ENCODE measurements at places on chromosomes 6 and 20.

DNA sequence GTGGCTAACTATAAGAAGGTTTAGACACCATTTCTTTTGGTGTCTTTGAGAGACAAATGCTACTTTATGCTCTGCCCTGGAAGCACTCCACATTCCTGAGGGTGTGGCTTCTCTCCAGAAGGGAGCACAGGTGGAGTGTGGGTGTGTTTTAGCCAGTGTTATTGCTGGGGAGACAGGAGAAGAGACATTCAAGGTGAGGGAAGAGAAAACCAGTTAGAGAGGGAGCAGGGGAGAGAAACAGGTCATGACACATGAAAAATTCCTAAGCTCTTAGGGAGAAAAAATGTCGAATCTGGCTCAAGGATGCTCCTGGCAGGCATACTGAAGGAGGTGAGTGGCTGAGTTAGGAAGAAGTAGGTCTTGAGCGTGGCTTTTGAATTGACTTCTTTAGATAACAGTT is 292.8 kb downstream of the CLIC5 start:
- DNase-seq = no peak

- DNase-seq = no peak
Measured at GRCh38 chr6:102732898-102733297, 1339.4 kb downstream of the GRIK2 start.

GRCh38 chr6:84774157-84774984 is 10.0 kb upstream of the TBX18 start:
- no peak for DNase-seq

DNA sequence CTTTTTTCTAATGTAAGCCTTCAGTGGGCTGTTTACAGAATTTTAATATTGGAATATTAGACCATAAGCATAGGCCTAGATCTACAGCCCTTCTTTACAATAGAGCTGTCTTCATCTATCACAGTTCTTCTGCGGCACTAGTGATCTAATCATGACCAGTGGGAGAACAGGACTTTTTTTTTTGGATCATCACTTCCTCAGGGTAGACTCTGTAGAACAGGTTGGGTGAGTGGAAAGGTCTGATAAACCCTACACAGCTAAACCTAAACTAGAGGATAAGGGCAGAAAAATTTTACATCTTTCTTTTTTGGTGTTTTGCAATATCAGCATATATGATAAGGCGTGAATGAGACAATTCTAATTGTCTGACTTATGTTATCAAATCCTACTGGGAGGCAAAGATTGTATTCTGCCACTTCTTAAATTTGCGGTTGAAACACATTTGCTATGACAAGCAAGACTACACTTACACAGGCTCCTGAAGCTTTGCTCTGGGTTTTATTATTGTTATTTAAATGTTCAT is 52.2 kb downstream of the GOPC start:
- no peak for DNase-seq

DNA sequence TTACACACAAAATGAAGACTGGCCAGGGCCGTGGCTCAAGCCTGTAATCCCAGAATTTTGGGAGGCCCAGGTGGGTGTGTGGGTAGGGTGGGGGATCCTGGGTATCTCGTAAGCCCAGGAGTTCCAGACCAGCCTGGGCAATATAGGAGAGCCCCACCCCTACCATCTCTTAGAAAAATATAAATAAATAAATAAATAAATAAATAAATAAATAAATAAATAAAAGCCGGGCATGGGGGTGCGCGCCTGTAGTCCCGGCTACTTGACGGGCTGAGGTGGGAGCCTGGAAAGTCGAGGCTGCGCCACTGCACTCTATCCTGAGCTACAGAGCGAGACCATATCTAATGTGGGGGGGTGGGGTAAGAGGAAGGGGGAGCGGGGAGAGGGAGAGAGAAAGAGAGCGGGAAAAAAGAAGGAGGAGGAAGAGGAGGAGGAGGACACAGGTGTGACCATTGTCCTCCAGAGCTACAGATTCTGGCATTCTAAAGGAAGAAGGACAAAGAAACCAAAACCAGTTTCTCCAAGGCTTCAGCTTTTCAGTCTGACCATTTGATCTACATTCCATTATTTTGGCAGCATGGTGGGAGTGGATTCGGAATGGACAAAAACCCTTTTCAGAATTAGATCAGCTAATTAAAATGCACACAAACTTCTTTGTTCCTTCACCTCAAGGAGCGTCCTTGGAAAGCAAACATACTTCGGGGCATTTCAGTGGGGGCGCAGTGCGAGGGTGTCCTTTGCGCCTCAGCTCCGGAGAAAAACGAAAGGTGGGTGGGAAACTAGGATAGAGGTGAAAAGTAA is 577 bp upstream of the C6orf141 start:
- no peak for DNase-seq

GRCh38 chr6:84772428-84773132 is 8.2 kb upstream of the TBX18 start:
- DNase-seq = no peak

GRCh38 chr6:39344821-39345280 is 22.3 kb upstream of the KCNK16 start:
- no peak for DNase-seq

DNA sequence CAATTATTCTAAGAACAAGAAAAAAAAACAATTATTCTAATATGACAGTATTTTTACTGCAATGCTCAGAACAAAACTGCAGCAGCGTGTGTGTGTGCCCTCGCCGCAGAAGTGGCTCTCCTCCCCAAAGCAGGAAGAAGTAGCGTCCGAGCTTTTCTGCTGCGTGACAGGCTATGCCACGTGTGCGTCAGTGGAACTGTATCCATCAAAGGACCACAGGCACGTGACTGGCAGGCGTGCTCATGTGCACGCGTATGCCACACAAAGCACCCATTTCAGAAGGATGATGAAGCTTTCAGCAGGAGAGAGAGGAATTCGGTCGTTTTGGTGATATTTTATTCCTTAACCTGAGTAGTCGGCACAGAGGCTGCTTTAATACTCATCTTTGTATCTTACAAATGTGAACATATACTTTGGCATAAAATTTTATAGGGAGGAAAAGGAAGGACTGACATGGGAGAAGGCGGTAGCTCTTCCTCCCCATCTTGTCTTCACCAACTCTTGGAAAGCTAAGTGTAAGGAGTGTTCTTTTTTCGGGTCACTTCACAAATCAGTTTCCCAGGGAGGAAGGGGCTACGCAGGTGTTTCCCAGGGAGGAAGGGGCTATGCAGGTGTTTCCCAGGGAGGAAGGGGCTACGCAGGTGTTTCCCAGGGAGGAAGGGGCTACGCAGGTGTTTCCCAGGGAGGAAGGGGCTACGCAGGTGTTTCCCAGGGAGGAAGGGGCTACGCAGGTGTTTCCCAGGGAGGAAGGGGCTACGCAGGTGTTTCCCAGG is 3.4 kb downstream of the TCFL5 start:
- no peak for DNase-seq

DNA sequence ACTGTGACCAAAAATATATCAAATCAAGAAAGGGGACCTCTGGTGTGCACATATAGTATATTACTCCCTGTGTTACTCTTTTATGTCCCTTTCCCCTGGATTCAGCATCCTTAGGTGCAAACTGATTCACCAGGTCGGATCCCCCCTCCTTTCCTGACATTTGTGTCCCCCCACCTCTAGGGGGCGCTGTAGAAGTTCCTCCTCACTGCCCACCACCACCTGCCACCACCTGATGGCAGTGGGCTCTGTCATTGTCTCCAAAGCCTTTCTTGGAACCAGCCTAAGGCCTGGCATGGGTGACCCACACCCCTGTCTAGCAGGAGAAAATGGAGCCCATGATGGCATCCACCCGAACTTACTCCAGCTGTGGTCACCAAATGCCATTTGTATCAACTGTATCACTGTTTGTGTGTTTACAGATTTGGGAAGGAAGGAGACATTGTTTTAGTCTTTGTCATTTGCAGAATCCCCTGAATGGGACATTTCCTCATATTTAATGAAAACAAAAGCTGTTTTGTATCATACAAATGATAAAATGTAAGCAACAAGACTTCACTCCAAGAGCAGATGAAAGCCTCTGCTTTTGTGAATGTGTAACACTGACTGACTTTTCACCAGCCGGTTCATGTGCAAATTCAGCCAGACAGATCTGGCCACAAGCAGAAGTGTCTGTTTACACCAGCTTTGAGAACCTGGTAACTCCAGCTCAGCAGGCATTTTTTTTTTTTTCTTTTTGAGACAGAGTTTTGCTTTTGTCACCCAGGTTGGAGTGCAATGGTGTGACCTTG is 66.2 kb downstream of the ARMC2 start:
- DNase-seq = peak; percentile 31

DNA sequence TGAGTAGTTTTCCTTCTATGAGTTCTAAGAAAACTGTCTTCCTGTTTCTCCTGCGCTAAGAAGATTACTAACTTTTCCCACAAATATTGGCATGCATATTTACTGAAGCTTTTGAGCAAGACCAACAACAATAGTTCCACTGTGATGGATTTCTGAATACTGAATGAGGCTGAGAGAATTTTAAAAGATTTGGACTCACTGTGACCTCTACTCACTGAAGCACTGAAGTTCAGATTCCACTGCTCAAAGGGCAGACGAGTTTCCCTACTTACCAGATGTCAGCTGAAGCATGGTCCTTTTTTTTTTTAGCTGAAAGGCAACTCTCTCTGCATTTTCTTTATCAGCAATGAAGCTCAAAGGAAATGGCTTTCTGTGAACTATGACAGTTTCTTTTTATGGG is 718.5 kb downstream of the RFPL4B start:
- DNase-seq = no peak

DNA sequence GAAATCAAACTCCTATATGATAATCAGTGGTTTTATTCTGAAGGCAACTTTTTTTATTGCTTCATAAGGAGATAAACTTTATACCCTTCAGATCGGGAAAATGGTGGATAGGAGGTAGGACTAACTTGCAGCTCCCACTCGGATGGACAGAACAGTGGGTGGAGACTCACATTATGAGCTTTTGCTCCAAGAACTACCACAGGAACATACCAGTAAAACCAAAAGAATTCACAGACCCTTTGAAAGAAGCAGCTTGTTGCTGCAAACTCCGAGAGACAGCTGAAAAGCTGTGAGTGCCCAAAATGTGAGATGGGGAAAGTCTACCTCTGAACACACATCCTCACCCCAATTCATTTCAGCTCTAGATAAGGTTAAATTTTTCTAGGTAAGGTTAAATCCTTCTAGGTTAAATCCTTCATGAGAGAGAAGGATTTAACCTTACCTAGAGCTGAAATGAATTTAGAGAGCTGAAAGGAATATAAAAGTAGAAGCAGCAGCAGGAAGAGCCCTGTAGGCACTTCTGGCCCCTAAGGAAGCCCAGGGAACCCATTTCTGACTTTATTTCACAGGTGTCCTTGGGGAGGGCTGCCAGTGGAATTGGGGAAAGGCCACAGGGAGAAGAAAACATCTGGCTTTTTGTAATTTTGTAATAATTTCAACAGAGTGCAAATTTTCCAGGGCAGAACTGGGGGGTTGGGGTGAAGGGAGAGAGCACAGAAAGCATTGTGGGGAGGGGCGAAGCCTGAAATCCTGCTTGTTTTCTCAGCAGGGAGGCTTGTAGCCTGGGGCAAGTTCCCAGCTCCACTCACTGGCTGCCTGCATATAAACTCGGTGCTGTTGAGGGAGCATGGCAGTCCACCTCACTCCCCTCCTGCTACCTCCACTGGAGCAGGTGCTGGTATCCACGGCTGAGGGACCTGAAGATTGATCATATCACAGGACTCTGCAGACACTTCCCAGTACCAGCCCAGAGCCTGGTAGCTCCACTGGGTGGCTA is 65.9 kb upstream of the HCRTR2 start:
- no peak for DNase-seq

DNA sequence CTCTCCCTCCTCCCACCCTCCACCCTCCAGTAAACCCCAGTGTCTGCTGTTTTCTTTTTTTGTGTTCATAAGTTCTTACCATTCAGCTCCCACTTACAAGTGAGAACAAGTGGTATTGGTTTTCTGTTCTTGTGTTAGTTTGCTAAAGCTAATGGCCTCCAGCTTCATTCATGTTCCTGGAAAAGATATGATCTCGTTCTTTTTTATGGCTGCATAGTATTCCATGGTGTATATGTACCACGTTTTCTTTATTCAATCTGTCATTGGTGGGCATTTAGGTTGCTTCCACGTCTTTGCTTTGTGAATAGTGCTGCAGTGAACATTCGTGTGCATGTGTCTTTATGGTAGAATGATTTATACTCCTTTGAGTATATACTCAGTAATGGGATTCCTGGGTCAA is 42.7 kb upstream of the KCNG1 start:
- DNase-seq = no peak

- no peak for DNase-seq
Measured at GRCh38 chr6:35363293-35363750, 21.0 kb downstream of the PPARD start.

DNA sequence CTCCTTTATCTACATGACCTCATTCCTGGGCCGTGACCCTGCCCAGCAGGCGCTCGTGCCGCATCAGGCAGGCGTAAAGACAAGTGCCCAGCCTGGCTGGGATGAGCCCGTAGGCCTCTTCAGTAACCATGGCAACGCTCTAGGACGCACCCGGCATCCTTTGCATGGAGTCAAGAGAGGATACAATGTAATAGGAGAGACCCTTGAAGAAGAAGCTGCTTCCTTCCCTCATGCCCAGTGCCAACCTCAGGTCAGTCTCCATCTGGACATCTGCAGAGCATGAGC is 5.0 kb upstream of the LSM14B start:
- no peak for DNase-seq

DNA sequence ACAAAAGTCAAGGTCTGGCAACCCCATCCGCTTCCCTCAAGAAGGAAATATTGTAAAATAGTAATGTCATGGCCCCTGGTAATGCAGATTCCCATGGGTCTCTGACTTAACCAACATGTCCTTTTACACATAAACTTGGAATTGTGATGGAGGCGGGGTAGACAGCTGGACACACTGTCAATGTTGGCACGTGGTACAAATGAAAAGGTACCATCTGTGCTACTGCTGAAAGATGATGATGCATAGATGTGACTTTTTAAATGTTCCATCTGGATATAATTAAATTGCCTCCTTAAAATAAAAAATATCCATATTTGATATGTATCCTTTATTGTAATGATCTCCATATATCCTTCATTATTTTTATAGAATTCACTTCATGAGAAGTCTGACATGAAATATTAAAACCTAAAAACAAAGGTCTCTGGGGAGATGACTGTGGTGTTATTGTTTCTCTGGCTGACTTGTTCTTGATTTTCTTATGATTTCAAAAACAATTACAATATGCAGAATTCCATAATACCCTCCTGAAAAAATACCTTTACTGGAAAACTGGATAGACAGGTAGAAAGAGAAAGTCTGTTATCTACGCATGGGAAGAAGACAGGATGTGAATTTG is 104.5 kb downstream of the MKKS start:
- no peak for DNase-seq

GRCh38 chr6:154156135-154156896 is 117.3 kb downstream of the OPRM1 start:
- peak; percentile 67 for DNase-seq

Data from activated CD4-positive, alpha-beta T cell treated with anti-CD3 and anti-CD28 coated beads for 4 hours (primary cell).